ENCODE measurements at places on chromosomes 3 and 15.

DNA sequence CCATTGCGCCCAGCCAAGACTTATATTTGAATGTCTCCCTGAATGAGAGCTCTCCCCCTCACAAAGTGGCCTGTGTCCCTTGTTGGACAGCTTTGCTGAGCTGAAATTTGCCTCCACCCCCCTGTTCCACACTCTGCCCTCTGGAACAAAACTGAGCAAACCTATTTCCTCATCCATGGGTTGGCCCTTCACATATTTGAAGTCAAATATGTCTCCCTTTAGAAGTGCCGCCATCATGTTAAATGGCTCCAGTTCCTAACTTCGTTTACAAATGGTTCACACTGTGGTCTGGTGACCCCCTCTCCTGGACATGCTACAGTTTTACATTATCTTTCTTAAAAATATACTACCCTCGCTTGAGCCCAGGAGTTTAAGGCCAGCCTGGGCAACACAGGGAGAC is 4.6 kb downstream of the PLIN1 start:
- no peak for DNase-seq

GRCh38 chr3:123347691-123348264 is 101.1 kb downstream of the ADCY5 start:
- no peak for DNase-seq

DNA sequence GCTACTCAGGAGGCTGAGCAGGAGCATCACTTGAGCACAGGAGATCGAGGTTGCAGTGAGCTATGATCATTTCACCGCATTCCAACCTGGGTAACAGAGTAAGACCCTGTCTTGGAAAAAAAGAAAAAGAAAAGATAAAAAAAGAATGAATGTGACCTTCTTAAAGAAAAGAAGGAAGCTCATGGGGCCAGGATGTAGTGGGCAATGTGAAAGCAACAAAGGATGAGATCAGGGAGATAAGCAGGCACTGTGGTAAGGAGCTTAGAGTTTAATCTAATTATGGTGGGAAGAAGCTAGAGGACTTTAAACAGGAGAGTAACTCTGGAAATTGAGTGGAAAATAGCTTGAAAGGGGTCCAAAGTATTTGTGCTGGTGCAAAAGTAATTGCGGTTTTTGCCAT is 231.6 kb upstream of the UBE2E2 start:
- no peak for DNase-seq

- peak; percentile 76 for DNase-seq
These were observed 91.3 kb upstream of the SLC25A36 start for GRCh38 chr3:140850210-140850955.

DNA sequence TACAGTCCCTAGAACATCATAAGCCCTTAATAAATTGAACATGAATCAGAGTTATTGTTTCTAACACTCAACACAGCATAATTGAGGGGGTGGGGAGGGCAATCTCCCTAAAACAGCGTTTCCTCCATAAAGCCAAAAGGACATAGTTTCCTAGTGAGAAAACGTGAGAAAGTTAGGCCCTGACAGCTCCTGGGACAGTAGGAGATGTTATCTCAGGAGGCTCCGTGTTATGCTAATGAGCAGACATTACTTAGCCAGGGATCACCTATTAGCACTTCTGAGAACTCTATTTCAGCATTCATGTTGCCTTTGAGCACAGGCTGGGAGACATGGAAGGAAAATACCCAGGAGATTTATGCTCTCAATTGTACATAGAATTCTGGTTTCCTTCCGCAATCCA is 229.1 kb upstream of the ADAMTS9 start:
- DNase-seq: no peak

GRCh38 chr15:69304182-69304545 is 5.5 kb downstream of the PAQR5 start:
- peak; percentile 69 for DNase-seq

- DNase-seq: no peak
These were observed 3.7 kb downstream of the PDIA5 start for GRCh38 chr3:123070510-123070909.

DNA sequence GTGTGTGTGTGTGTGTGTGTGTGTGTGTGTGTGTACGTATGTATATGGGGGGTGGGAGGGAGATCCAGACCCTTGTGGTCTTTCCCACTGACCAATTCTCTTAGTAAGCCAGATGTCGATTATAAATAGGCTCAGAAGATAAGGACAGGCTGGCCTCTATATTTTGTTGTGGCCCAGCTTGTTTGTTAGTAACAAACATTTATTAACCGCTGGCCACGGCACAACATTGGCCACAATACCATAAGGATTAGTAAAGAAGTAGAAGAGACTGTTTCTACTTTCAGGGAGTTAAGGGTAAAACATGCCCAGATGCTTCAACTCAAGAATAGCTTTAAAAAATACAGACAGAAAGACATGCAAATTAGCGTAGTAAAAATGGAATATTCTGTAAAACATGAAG is 58.1 kb downstream of the ABHD2 start:
- no peak for DNase-seq

- DNase-seq: no peak
These were observed 380.4 kb upstream of the PROK2 start for GRCh38 chr3:72165317-72165716.

- DNase-seq: peak; percentile 48
These were observed 156.2 kb downstream of the NLGN1 start for GRCh38 chr3:173553635-173554280.

GRCh38 chr15:66617137-66618090 is 51.6 kb upstream of the LCTL start:
- peak; percentile 84 for DNase-seq

DNA sequence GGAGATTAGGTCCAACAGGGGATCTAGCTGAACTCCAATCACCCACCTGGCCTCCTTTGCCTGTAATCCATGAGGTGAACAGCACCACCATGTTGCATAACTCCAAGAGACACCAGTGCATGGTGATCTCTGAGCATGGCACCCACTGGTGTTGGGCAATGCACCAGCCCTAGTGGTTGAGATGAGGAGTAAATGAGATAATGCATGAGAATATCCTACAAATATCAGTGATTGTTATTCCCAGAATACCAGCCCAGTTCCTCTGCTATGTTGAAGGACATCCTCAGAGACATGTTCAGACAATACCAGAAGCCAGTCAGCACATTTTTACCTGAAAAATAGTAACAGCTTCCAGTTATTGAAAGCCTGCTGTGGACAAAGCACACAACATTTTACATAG is 14.7 kb downstream of the GALNT15 start:
- no peak for DNase-seq

DNA sequence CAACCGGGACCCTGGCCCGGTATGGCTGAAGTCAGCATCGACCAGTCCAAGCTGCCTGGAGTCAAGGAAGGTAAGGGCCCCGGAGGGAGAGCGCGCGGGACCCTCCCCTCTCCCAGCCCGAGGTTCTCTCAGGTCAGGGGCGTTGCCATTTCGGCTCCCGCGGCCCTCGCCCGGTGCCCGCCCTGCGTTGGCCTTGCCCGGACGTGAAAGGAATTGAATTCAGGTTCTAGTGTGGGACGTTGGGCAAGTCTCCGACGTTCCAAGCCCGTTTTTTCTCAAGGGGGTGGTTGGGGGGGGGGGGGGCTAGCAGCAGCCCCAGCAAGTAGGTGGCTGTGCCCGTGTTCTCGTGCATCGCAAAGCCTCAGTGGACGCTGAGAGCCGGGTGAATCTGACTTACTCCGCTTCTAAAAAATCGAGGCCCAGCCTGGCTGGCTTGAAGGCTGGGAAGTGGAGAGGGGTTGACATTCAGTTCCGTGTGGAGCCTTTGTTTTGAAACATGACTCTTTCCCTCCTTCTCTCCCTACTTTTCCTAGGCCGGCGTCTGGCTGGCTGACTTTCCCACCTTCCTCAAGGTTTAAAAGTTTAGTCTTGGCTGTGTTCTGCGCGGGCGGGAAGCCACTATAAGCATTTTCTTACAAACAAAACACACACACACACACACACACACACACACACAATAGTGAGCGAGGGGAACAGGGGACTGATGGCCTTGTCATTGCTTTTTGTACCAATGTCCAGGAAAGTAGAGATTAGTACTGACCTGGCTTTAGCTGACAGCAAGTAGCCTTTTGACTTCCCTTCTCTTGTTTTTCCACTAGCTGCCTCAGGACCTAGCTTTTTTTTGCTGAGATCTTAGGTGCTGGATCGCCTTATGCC is at the start of gene UTS2B:
UTS2B (minus strand) TSS at position 873 of the 876 bp plus-strand sequence. CDS start 48,337 bp downstream, outside the sequence.
- peak; percentile 40 for DNase-seq

DNA sequence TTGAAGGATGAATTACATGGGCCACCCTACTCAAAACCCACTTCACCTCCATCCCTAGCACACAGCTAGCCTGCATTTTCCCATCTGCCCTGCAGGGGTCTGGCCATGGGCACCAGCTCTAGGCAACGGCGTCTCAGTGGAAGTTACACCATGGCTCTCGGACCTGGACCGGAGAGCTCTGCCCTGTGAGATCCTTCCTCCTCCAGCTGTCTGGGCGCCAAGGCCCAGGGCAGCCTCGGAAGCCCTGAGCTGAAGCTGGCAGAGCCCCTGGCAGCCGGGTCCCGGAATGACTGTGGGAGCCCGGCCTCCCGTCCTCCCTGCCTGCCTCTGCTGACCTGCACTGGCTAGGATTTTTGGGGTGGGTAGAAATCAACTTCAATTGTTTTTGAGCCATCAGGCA is 98.9 kb downstream of the CHSY1 start:
- no peak for DNase-seq

DNA sequence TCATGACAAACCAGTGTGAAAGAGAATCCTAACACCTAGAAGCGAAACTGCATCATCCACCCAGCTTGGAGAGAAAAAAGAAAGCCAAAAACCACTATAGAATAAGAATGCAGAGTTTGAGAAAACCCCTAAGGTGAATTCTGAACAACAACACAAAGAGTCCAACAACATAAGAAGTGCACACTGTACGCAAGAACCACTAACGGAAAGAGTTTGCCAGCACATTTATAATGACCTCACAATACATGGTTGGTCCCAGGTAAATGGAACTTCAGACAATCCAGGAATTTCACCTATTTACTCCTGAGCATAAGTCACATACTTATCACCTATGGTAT is 128.3 kb upstream of the BHLHE40 start:
- no peak for DNase-seq
